Amniotic epithelial cell (primary cell): ENCODE measurements at places on chromosomes 5 and 9.
A peak's percentile ranks its signal among the peaks of the same experiment; 100 is the strongest.

DNA sequence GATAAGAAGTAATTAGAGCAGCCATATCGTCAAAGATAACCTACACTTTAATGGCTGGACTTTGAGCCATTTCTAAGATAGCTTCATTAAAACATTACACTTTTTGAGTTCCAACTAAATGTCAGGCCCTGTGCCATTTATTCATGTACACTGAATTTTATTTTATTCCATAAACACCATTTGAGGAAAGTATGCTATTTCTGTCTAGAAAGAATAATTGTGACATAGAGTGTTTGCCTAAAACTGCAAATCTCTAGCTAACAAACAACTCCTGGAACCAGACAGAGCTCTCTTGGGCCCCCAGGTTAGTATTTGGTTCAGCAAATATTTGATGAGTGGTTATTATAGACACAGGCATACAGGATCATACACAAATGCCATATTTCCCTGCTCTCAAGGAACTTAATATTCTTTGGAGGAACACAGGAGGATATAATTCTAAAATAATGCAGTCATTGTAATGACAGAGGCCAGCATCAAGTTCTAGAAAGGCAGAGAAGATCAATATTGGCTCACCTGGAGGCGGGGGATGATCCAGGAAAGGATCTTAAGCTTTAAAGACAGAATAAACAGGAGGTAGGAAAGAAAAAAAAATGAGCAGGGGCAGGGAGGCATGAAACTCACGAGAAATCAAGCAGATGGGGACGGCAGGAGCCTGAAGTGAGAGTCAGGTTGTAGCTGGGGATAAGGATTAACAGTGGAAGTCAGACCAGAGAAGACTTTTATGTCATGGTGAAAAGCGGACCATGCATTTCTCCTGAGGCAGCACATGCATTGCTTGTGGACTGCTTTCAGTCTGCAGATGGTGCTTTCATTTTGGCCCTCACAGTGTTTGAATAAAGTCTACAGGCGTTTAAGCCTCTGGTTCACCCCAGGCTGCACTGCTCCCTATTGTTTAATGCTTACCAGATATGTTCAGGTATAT is 127.7 kb downstream of the GCNT1 start:
- DNase-seq, result no peak

DNA sequence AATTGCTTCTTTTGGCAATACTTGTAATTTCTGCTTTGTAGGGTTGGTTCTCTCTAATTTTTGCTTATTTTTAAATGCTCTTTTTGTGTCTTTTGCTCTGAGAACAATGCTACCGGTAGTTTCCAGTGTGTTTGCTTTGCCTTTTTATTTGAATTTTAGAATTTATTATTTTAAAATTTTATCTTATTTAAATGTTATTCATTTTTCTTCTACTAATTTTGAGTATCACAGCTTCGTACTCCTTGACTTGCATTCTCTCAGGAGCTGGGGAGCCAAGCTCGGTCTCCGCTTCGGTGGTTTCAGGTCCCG is 45.9 kb downstream of the ANXA2R start:
- DNase-seq, result no peak

DNA sequence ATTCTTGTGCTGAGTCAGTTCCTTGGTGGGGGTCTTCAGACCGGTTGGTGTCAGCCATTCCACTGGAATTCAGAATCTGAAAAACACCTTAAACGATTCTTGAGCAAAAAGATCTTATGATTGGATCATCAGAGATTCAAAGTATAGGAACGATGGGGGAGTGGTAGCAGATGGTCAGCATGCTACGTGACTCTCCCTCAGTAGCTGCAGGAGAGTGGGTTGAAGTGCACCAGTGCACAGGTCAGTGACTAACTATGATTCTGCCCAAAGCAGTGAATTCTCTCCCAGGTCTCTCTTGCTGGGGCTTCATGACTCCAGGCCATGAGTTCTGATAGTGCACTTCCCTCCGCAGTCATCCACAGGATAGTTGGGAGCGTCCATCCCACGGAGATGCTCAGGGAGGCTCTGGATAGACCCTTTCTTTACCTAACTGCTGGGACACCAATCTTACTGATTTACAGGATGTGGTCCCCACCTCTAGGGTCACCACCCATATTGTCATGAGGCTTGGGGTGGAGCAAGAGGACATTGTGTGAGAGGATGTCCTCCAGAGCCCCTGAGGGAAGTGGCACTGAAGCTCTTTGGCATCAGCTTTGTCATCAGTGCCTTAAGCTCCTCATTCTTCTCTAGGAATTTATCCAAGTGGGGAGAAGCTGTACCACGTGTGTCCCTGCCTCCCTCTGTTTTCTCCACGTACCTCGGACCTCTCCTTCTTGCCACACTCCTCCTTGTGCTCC is 62.0 kb downstream of the RASGRF2 start:
- no peak for DNase-seq

GRCh38 chr5:137212471-137212870 is 286.7 kb downstream of the SPOCK1 start:
- DNase-seq, result no peak

GRCh38 chr5:9062873-9063272 is 483.0 kb downstream of the SEMA5A start:
- DNase-seq, result no peak

GRCh38 chr9:131999692-132000551 is 79.7 kb downstream of the MED27 start:
- peak; percentile 96 for DNase-seq

GRCh38 chr5:53288511-53288910 is 179.0 kb upstream of the MOCS2 start:
- DNase-seq, result no peak

- no peak for DNase-seq
Observed at GRCh38 chr9:133758228-133758627, 20.1 kb upstream of the SARDH start.

- no peak for DNase-seq
Observed at GRCh38 chr9:27292659-27293405, 4.1 kb downstream of the EQTN start.

DNA sequence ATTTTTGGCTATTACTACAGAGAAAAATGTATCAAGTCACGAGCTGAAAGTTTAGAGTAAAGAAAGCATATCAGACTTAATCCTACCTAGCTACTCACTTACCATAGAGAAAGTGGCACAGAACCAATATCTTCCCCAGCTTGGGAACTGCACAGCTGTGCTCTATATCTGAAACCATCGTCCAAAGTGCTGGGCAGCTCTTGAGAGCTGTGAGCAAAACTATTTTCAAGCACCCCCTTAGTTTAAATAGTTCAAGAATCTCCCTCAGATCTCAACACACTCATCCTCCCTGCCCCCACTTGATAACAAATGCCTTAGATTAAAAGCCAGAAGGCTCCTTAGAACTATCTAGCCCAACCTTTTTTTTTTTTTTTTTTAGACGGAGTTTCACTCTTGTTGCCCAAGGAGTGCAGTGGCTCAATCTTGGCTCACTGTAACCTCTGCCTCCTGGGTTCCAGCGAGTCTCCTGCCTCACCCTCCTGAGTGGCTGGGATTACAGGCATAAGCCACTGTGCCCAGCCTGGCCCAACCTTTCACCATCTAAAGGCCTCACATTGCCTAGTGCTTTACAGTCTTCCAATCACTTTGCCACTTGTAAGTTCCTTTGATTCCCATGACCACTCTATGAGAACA is 94.2 kb upstream of the APC start:
- DNase-seq, result peak; percentile 25

DNA sequence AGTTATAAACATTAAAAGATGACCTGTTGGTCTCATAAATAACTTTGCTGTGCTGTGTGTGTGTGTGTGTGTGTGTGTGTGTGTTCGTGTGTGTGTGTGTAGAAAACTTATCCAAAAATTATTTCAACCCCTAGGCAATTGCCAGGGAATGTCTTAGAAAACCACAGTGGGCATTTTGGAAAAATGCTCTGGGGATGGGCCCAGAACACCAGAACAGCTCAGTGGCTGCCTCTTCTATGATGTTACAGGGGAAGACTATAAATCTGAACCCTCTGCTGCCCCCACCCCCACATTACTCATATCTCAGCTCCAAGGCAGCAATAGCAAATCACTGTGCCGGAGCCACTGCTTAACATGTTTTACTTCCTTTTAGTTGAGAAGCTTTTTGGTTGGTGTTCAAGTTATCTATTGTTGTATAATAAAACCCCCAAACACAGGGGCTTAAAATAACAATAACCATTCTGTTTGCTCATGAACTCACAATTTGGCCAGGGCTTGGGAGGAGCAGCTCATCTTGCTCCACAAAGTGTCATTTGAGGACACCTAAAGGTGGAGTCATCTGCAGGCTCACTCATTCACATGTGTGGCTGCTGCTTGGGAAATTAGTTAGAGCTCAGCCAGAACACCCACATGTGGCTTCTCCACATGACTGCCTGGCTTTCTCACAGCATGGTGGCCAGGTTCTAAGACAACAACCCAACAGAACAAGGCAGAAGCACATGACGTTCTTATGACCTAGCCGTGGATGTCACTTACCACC is 40.4 kb downstream of the ACTBL2 start:
- DNase-seq, result peak; percentile 92

DNA sequence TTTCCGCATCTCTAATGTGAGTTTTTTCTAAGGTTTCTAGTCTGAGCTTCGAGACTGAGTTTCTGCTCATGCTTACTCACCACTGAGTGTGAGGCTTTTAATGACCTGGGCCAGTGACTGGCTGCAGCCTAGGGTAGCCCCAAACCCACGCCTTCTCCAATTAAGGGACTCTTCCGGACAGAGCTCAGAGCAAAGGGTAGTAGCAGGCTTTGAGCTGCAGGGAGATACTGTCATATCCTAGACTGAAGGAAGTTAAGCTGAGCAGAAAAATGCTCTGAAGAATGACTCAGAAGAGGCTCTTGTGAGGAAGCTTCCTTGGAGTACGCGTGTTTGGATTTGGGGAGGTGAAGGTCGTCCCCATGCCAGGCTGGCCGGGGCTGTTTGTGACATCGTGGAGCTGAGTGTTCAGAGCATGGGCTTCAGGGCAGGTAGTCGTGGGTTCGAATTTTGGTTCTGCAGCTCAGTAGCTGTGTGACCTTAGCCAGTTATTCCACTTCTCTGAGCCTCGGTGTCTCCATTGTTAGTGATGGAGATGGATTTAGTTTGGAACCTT is 3.5 kb downstream of the USP20 start:
- DNase-seq, result peak; percentile 84

GRCh38 chr5:31452314-31452713 is 79.6 kb downstream of the DROSHA start:
- DNase-seq, result peak; percentile 38

DNA sequence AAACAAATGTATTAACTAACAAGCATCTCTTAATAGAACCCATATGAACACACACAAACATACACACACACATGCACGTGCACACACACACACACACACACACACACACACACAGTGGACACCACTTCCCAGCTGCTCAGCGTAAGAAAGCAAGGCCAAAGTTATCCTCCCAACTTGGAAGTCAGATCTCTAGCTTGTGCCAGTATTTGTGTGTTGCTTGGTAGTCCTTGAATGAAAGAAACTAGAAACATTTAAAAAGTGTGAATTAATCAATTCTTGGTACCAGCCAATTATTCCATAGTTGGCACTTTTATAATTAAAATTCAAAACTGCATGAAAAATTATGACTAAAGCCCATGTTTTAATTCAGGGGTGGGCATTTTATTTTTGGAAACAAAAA is 178.1 kb downstream of the TMEM161B start:
- no peak for DNase-seq

- DNase-seq, result peak; percentile 71
Observed at GRCh38 chr9:70044490-70045307, 1.1 kb downstream of the MAMDC2 start.

GRCh38 chr5:148306446-148306845 is 5.8 kb upstream of the SPINK7 start:
- no peak for DNase-seq

DNA sequence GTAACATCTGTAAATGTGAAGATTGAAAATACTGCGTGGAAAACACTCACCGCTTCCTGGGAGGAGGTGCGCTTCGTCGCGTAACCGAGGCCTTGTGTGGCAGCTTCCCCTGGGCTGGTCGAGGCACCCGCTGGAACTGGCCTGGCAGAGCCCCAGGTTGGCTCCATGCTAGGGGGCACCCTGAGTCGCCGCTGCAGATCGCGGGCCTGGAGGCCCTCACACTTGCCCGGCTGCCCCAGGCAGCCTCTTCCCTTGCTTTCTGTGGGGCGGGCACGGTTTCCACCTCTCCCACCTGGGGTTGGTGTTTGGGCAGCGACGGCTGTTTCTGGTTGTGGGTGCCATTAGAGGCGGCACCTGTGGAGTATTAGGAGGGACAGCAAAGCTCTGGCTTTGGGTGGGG is 852 bp downstream of the ZNF354C start:
- no peak for DNase-seq

DNA sequence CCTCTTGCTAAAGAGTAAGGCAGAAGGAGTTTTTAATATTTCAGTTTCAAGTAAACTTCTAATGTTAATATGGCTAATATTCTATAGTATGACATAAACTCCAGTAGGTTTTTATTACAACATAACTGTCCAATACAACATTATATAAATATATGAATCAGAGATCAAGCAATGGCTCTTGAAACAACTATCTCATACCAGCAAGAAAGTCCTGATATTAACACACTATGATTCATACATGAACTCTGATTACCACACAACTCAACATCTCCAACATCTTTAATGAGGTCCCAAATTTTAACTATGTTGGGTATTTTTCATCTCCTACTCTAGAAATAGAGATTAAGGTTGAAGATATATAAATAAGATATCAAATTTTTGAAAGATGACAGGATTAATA is 878.3 kb downstream of the TLE1 start:
- DNase-seq, result peak; percentile 32

DNA sequence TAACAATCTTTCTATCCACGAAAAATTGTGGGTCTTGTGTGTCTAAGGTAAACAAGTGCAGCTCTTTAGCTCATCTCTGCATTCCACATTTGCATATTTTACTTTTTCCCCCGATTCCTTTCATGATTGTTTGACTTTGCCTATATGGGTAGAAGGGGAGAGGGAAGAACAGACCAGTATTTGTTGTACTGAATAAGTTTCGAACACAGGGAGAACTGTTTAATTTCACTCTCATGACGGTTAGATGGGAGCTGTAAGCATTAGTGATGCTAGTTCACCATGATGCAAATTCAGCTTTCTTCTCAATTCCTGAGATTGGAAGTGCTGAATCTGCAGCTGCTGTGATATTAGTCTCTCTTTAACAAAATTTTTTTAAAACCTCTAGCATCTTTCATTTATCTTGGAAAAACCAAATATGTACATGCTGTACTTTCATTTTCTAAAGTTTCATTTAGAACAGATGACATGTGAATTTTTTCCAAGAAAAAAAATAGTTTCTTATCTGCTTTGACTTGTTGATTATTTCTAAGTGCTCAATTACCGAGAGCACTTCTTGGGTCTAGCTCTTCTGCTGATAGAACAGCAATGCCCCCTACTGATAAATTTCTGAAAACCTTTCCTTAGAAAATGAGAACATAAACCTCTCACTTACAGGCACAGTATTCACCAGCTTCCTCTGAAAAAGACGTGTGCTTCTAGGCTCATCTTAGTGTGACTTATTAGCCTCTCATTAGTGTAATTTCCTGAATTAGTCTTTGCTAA is 149.5 kb downstream of the BAAT start:
- DNase-seq, result no peak

DNA sequence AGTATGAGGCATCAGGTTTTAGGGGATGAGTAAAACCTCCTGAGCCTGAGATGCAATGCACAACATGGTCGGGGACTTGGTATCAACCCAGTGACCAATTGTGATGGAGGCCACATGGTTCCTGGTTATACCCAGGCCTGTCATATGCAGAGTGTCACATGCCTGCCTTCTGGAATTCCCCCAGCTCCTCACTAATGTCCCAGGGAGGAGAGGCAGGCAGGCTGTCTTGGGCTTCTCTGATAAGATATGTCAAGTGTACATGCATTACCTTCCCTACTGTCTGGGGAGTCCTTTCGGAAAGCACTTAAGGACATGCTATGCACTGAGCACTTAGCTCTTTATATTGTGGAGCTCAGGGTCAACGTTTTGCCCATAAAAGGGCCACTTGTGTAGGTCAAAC is 14.2 kb upstream of the PALM2AKAP2 start:
- no peak for DNase-seq

GRCh38 chr5:171684169-171684568 is 101.4 kb upstream of the SMIM23 start:
- no peak for DNase-seq
